Adipocyte (in vitro differentiated cells): ENCODE measurements at places on chromosomes 2 and 18.

DNA sequence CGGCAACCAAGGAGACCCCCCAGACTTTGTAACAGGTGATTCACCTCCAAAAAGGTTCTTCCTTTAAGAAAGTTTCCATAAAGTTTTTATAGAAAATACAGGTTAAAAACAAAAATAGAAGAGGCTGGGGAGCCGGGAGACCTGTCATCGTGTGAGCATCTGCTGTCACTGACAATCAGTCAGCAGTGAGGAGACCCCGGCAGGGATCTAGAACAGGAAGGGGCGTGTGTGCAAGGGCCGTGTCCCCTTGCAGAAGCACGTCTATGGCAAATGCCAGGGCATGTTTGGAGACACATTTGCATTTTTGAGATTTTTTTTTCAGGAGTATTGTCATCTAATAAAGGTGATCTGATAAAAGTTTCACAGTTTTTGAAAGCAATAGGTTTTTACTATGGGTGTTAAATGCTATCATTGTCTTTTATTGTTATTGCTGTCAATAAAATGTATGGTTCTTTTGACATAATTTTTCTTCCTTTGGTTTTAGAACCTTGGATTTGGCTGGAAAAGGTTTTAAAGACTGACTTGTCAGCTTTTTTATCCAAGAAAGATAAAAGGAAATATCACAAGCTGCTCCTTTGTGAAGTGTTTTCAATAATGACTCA is 52.1 kb downstream of the MTCL1 start:
- no peak for DNase-seq

- DNase-seq = no peak
Observed at GRCh38 chr2:176147800-176148496, 3.4 kb upstream of the HOXD4 start.

- no peak for DNase-seq
Observed at GRCh38 chr18:21451851-21452250, 148.7 kb downstream of the ESCO1 start.

DNA sequence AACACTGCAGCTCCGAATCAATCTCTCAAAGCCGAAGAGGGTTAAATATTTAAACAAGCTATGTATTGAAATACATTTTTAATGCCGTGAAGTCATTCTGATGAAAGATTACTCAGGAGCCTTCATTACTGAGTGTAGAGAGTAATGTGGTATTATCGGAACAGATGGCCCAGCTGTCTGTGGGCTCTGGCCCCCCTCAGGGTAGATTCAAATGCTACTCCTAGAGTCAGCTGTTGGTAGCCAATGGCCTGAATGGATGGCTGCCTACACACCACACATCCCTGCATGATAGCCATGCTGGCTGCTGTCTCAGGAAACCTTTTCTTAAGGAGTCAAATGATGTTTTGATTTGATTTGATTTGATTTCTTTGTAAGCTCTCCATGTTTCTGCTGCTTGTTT is 732.3 kb upstream of the CELF4 start:
- DNase-seq = no peak

- no peak for DNase-seq
Observed at GRCh38 chr2:109372614-109373013, 241.2 kb downstream of the SEPTIN10 start.
